ENCODE measurements at places on chromosomes 12 and 14.

GRCh38 chr12:79420146-79420618 is 270.6 kb downstream of the PAWR start:
- no peak for DNase-seq

DNA sequence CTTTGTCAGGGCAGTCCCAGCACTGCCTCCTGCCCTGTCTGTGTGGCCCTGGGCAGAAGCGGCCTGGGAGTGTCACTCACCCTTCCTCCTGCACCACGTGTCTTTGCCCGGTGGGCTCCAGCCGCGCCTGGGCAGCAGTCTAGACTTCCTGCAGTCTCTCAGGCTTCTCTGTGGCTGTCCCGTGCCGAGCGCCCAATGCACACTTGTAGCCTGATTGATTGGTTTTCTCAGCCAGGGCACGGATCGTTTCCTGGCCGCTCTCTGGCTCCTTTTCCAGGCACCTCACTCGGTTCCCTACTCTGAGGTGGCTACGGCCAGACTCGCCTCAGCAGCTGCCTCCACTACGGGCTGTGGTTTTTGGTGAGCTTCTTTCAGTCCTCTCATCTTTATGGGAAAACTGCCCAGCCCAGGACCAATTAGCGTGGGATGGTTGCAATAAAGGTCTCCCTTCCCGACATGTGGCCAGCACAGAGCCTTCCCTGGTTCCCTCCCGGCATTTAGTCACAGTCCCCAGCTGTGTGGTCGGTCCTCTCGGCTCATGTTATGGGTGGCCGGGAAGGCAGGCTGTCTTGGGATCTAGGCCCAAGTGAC is 133.1 kb downstream of the CACNA1C start:
- DNase-seq: no peak

GRCh38 chr12:107200394-107200793 is 107.0 kb upstream of the CRY1 start:
- peak; percentile 11 for DNase-seq

DNA sequence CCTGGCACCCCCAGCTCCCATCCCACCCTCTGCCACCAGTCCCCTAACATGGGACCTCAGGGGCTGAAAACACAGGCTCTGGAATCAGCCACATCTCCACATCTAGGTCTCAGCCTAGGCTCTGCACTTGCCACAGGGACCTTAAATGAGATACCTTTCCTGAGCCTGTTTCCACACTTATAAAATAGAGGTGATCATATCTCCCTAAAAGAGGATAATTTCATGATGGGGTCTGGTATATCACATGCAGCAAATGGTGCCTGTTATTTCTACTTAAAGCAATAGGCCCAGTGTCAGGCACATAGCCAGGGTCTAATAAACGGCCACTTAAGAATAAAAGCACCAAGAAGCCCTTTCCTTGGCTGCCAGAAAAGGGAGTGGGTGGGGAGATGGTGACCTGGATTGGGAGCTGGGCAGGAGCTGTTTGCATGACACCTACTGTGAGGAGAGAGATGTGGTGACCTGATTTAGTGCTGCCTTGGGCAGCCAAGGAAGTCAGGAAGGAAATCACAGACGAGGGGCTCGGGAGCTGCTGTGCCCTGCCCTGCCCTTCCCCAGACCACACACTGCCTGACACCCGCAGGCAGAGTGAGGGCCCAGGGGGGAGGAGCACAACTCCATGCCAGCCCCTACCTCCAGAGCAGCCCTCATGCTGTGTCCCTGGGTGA is 71.2 kb downstream of the IRF2BPL start:
- no peak for DNase-seq

DNA sequence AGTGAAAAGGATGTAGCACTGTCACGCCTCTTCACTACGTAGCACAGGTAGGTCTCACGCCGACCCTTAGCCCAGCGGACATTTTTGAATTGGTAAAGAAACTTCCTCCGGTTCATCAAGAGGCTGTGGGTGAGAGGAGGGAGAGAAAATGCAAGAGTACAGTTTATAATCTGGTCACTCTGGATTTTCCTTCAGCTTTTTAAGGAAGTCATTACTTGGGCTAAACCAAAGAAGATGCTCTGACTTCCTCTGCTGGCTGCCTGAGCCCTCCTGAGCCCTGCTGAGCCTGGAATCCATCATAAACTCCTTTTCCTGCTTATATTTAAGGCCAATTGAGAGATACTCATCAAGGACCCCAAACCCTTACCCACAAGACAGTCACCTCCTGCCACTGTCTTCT is 5.8 kb downstream of the AICDA start:
- no peak for DNase-seq
